GM23338 (cell line): ENCODE measurements at places on chromosomes 16 and 17.

DNA sequence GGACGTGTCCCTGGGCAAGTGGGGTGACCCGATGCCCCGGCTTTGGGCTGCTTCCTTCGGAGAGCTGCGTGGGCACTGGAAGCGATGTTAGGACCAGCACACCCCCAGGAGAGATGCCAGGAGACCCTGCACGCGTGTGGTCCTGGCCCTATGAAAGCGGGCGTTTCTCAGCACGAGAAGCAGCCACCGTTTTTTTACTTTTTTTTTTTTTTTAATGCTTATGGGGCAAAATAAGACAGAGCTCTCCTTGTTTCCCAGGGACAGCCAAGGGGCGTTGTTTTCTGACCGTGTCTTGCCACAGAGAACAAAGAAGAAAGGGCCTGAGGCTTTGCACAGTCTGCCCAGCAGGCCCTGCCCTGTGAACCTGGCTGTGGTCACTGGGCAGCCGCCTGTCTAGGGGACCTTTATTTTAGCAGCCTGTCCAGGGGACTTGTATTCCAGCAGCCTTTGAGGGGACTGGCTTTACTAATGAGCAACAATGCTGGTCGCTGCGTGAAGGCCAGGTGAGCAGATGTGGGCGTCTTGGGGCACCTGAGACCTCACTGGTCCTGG lies 996 bp downstream of the SLC25A10 start:
- DNase-seq, result no peak

DNA sequence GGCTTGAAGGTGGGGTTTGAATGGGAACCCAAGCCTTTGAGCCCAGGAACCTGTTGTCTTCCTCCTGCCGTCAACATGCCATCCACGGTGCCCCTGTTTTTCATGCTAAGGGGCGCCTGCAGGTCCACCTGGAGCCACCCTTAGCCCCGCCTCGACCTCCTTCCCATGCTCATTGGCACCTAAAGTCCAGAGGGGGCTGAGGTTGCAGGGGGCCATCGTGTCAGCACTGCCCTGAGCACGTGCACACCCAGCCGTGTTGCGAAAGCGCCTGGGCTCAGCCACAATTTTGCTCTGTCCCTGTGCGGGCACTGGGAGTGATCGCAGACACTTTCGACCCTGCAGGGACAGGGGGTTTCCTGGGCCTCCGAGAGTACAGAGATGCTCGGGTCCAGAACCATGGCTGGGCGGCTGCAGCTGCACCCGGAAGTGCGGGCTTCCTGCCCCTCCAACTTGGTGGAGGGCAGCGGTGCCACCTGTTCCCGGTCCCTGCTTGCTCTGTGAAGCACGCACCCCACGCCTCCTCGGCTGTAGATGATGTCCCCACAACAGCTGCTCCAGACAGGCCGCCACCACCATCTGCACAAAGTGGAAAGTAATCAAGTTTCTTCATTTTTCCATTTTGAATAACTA lies 454.7 kb downstream of the CDH8 start:
- DNase-seq, result no peak

DNA sequence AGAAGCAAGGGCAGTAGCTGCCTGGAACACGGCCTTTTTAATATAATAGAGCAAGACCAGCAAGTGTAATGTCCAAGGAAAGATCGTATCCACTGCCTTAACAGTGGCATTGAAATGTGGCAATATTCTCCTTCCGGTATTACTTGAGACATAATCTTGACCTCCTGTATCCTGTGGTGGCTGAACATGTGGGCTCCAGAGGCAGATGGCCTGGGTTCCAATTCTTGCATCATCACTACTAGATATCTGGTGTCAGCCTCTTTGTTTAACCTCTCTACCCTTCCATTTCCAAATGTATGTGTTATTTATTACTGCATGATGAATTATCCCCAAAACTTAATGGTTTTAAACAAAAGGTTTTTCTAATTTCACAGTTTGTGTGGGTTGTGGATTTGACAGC lies 3.5 kb upstream of the CDYL2 start:
- no peak for DNase-seq

DNA sequence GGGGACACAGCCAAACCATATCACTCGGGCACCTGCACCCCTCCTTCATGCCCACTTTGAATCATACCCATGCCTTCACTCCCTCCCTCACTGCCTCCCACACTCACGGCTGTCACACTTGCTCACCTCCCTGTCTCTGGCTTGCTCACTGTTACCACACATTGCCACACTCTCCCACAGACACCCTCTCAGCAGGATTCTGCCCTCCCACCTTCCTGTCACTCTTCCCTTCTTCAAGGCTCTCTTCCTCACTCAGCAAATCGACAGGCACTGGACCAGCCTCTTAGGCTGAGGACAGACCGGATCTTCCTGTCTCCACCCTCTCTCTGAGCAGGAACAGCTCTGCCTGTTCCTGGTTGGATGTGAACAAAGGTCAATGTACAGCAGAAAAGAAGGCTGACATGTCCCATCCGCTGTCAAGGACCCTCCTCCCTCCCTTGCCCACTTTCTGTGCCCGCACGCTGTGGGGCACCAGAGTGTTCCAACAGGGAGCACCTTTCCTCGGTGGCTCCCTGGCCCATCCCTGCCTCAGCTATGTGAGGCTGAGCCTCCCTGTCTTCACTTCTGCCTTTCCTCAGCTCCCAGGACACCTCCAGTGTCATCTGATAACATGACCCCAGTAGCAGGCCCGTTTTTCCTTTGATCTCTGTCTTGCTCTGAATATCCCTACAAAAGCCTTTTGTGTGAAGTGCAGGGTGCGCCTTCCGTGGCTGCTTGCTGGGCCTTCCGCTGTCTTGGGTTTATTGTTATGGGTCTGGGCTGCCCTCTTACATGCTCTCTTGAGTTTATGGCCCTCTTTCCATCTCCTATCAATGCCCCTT lies 47.0 kb downstream of the CCDC182 start:
- peak; percentile 20 for DNase-seq

GRCh38 chr16:81873843-81874752 lies 95.0 kb downstream of the PLCG2 start:
- peak; percentile 87 for DNase-seq

DNA sequence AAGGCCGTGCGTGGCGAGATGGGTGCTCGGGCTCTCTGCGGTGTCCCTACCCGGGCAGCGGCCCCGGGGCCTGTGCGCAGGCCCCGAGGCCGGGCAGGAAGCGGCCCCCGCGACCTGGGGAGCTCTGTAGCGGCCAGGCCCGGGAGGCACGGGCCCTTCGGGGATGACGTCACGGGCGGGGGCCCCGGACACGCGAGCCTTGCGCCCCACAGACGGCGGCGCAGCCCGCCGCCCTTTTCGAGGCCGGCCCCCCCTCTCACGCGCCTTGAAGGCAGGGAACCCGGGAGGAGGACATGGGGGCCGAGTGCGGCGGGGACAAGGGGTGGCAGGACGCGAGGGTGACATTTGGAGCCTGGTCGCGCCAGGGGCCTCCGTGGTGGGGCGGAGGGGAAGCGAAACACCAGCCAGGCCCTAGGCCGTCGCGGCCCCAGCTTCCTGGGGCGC lies 1.1 kb downstream of the RAI1 start:
- DNase-seq, result no peak

GRCh38 chr17:80794281-80795089 lies 197.2 kb upstream of the CHMP6 start:
- no peak for DNase-seq

DNA sequence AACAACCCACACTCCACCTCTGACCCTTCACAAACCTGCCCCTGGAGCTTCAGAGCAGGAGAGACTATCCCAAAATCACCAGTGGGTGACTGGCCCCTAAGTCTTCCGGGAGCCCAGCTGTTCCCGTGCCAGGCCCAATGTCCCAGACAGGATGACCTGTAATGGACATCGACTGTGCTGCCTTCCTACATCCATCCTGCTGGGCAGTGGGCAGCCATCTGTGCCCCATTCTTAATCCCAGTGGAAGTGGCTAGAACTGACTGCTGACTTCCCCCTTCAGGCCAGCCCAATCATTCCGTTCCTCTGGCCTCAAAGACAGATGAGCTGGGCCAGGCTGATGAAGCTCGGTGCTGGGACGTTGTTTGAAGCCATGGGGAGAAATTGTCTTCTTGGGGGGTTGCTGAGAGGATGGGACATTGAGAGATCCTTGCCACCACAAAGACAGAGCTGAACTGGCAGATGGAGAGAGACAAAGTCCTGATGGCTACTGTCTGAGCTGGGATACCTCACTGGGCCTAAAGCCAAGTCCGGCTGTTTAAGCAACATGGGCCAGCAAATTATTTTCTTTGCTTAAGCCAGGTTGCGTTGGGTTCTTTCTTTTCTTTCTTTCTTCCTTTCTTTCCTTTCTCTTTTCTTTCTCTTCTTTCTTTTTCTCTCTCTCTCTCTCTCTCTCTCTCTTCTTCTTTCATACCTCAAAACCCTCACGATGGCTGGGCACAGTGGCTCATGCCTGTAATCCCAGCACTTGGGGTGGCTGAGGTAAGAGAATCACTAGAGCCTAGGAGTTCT lies 17.9 kb upstream of the ALOX15B start:
- DNase-seq, result no peak

- DNase-seq, result no peak
Observed at GRCh38 chr17:79389896-79390295, 221.0 kb downstream of the RBFOX3 start.

GRCh38 chr17:76682296-76682695 lies 28.5 kb downstream of the MXRA7 start:
- DNase-seq, result no peak

- no peak for DNase-seq
Observed at GRCh38 chr17:62219221-62219899, 154.3 kb upstream of the MED13 start.

- peak; percentile 21 for DNase-seq
Observed at GRCh38 chr16:48810436-48810802, 200.4 kb upstream of the N4BP1 start.

DNA sequence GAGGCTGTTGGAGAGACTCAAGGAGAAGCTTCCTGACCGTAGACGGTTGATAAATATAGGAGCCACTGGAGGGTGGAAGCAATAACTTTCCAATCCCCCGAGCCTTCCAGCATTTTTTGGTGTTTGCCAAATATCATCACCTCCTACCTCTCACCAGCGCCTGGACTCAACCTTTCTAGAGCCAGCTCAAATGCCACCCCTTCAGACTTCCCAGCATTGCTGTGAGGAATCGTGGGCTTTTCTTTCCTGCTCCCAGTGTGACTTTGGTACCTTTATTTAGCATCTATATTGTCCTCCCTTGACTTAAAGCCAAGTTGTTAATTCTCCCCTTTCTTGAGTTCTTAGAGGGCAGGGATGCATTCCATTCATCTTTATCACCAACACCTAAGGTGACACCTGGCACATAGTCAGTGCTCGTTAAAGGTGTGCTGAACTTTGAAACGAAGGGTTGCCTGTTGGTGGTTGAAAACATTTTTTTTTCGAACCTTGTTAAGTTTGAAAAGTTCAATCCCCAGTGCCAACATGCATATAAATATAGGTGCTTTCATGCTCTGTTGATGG lies 35.3 kb upstream of the CCR7 start:
- DNase-seq, result no peak

GRCh38 chr17:40485851-40486521 lies 15.4 kb downstream of the TNS4 start:
- no peak for DNase-seq

- DNase-seq, result peak; percentile 77
Observed at GRCh38 chr17:45021607-45022287, 29.7 kb downstream of the DCAKD start.

- DNase-seq, result no peak
Observed at GRCh38 chr16:54657709-54658102, 273.0 kb upstream of the IRX5 start.

DNA sequence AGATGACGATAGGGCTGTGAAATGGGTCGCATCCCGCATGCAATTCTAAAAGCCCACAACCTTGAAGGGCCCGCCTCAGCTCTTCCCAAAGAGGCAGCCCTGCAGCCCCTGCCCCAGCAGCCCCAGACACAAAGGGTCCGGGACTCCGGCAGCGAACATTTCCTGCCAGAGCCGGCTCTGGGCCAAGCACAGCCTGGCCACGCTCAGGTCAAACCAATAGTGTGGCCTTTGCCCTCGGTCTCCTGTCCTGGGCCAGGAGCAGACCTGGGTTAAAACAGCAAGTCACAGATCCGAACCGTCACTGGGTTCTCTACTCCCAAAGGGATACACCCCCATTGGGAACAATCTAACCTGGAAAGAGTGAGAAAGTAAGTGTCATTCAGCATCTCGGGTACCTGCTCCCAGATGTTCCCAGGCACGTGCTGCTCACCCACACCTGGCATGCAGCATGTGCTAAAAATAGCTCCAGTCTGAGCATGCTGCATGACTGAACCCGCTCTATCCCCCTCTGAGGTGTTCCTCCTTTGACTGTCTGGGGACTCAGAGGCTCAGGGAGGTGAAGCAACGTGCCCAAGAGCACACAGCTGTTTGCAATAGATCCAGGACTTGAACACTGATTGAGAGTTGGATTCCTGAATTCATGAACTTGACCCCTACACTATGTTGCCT lies 22.2 kb upstream of the ATP2A3 start:
- DNase-seq, result no peak

DNA sequence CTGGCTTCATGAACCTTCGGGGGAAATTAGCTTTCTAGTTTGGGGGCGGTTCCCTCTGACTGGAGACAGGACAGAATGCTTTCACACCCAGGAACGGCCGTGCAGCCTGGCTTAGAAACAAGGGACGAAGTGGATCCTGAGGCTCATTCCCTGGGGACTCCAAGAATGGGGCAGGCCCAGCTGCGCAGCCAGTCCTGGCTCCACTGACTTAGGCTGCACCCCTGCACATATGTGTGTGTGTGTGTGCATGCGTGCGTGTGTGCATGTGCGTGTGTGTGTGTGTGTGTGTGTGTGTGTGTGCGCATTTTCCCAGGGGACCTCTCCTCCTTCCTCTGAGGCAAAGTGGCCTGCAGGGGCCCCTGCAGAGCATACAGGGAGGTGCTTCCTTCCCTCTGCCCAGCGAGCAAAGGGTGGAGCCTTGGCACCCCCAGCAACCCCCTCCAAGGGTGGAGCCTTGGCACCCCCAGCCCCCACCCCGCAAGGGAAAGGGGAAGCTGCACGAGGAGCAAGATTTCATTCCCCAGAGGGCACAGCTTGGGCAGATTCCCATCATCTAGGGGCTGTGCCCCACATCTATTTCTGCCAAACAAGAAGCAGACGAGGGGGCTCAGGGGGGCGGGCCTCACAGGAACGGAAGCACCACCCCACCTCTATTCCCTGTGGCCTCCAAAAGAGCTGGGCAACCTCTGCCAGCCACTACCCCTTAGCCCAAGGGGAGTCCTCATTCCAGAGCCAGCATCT lies 97.6 kb upstream of the CBX4 start:
- DNase-seq, result no peak

- peak; percentile 54 for DNase-seq
Observed at GRCh38 chr17:36008998-36009665, 7.8 kb upstream of the CCL15 start.

DNA sequence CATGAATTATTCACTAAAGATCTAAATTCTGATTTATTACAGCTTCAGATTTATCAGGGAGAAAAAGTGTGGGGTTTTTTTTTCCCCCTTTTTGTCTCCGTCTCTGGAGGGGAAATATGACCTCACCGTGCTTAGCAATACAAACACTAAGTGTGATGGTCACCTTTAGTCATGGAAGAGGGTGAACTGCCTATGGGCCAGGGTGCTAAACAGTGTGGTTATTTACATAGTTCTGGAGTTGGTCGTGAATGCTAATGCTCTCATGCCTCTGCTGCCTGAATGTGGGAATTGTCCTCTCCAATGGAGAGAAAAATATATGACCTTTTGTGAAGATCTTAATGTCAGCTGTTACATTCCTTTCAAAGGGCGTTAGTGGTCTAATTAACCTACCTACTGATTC lies 44.8 kb upstream of the MSI2 start:
- no peak for DNase-seq
